Natural killer cell (primary cell): ENCODE measurements at places on chromosomes 13 and 19. TPM values are rescaled to one million over a fixed set of nuclear protein-coding genes. Genes with fewer than 3 reads are reported as not detected.

The CCDC169 gene
- total RNA-seq, result not detected

DNA sequence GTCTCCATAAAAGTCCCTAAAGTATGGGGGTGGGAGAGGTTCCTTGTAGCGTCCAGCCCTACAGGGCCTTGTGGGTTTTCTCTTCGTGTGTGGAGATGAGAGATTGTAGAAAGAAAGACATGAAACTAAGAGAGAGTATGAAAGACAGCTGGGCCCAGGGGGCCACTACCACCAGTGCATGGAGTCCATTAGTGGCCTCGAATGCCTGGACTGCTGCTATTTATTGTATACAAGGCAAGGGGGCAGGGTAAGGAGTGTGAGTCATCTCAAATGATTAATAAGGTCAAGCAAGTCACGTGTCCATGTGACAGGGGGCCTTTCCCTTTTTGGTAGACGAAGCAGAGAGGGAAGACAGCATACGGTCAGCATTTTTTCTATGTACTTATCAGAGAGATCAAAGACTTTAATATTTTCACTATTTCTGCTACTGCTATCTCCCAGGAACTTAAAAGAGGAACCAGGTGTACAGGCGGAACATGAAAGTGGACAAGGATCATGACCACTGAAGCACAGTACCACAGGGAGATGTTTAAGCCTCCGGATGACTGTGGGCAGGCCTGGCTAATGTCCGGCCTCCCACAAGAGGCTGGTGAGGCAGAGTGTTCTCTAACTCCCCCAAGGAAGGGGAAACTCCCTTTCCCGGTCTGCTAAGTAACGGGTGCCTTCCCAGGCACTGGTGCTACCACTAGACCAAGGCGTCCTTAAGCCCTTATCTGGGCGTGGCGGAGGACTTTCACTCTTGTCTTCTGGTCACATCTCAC lies 25.5 kb downstream of the FGF21 start:
- no peak overlapping the region for H3K27ac ChIP-seq
- no peaks in the 10 kb centered on the region for H3K36me3 ChIP-seq
- H3K4me1 ChIP-seq, result peaks cover 8% of the 10 kb centered on the region
- DNase-seq, result no peak
- no peaks in the 10 kb centered on the region for H3K27me3 ChIP-seq
- no peak overlapping the region for H3K4me3 ChIP-seq

- H3K36me3 ChIP-seq, result no peaks in the 10 kb centered on the region
- H3K4me3 ChIP-seq, result no peak overlapping the region
- no peaks in the 10 kb centered on the region for H3K4me1 ChIP-seq
These were observed 61.9 kb downstream of the THSD1 start for GRCh38 chr13:52344108-52344507.

DNA sequence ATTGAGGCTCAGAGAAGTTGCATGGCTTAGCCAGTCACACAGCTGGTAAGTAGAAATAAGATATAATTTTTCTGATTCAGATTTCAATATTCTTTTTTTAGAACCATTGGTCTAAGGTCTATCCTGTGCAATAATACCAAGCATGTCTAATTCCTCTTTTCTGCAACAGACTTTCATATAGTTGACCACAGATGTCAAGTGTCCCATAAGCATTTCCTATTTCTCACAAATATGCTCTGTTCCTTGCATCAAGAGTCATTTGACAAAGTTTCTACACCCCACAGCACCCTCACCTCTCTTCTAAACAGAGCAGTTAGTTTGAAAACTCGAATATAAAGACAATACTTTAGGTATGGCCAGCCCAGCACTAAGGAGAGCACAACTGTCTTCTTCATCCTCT lies 26.8 kb upstream of the SACS start:
- H3K4me3 ChIP-seq, result no peak overlapping the region
- H3K27me3 ChIP-seq, result no peaks in the 10 kb centered on the region
- no peaks in the 10 kb centered on the region for H3K36me3 ChIP-seq
- peaks cover 3% of the 10 kb centered on the region for H3K4me1 ChIP-seq

The ARHGEF1 gene
- total RNA-seq, result 1,409 TPM

The KLK12 gene
- not detected for total RNA-seq

- no peak overlapping the region for H3K4me3 ChIP-seq
- H3K4me1 ChIP-seq, result no peaks in the 10 kb centered on the region
- DNase-seq, result no peak
- H3K27ac ChIP-seq, result no peak overlapping the region
- no peaks in the 10 kb centered on the region for H3K36me3 ChIP-seq
These were observed 154.9 kb downstream of the PCDH9 start for GRCh38 chr13:67075239-67075638.

The PRKD2 gene
- total RNA-seq, result 203 TPM

GRCh38 chr13:34847766-34848165 lies 94.3 kb upstream of the NBEA start:
- H3K27ac ChIP-seq, result no peak overlapping the region
- H3K4me1 ChIP-seq, result no peaks in the 10 kb centered on the region
- H3K4me3 ChIP-seq, result no peak overlapping the region
- no peaks in the 10 kb centered on the region for H3K36me3 ChIP-seq

DNA sequence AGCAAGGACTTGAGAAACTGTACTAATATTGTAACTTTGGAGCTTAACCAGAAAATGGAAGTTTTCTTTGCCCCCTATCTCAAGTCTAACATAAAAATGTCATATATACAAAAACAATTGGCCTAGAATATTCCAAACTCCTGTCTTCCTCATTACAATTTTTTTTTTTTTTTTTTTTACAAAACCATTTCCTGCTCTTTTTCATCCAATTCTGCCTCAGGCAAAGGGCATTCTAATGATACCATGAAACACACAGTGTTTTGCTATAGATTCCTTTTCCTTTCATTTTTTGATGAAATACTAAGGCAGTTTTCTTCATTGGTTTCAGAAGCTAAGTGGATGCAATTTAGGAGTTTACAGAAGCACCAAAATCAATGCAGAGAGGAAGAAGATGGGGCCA lies 119.7 kb downstream of the LHFPL6 start:
- no peaks in the 10 kb centered on the region for H3K36me3 ChIP-seq
- DNase-seq, result no peak
- H3K27ac ChIP-seq, result no peak overlapping the region
- H3K4me1 ChIP-seq, result no peaks in the 10 kb centered on the region
- no peaks in the 10 kb centered on the region for H3K27me3 ChIP-seq

The CRB3 gene
- total RNA-seq, result 0.59 TPM

GRCh38 chr19:29171525-29171924 lies 41.4 kb downstream of the UQCRFS1 start:
- H3K27ac ChIP-seq, result no peak overlapping the region
- H3K27me3 ChIP-seq, result no peaks in the 10 kb centered on the region
- no peaks in the 10 kb centered on the region for H3K4me1 ChIP-seq
- no peaks in the 10 kb centered on the region for H3K36me3 ChIP-seq

- H3K36me3 ChIP-seq, result no peaks in the 10 kb centered on the region
- peak overlapping the region; percentile 31 for H3K27ac ChIP-seq
- no peaks in the 10 kb centered on the region for H3K27me3 ChIP-seq
- no peak for DNase-seq
- peaks cover 75% of the 10 kb centered on the region for H3K4me1 ChIP-seq
- H3K4me3 ChIP-seq, result no peak overlapping the region
These were observed 31.1 kb downstream of the DNM2 start for GRCh38 chr19:10748927-10749434.

The KLK14 gene
- 1.1 TPM for total RNA-seq

The ZNF8 gene
- total RNA-seq, result 8.7 TPM

GRCh38 chr19:49890349-49891311 lies 6.1 kb downstream of the IL4I1 start:
- H3K36me3 ChIP-seq, result no peaks in the 10 kb centered on the region
- no peak overlapping the region for H3K27ac ChIP-seq
- peak; percentile 84 for DNase-seq
- H3K4me1 ChIP-seq, result peaks cover 24% of the 10 kb centered on the region

- no peak for DNase-seq
- peaks cover 27% of the 10 kb centered on the region for H3K4me1 ChIP-seq
- peak overlapping the region; percentile 97 for H3K27ac ChIP-seq
- no peaks in the 10 kb centered on the region for H3K36me3 ChIP-seq
- H3K27me3 ChIP-seq, result no peaks in the 10 kb centered on the region
These were observed 2.3 kb downstream of the DHRS12 start for GRCh38 chr13:51801631-51802099.

GRCh38 chr13:39281539-39282150 lies 243.4 kb downstream of the NHLRC3 start:
- no peaks in the 10 kb centered on the region for H3K27me3 ChIP-seq
- H3K4me3 ChIP-seq, result no peak overlapping the region
- H3K27ac ChIP-seq, result no peak overlapping the region
- DNase-seq, result no peak

The OVOL3 gene
- not detected for total RNA-seq

The SIGLEC8 gene
- not detected for total RNA-seq

DNA sequence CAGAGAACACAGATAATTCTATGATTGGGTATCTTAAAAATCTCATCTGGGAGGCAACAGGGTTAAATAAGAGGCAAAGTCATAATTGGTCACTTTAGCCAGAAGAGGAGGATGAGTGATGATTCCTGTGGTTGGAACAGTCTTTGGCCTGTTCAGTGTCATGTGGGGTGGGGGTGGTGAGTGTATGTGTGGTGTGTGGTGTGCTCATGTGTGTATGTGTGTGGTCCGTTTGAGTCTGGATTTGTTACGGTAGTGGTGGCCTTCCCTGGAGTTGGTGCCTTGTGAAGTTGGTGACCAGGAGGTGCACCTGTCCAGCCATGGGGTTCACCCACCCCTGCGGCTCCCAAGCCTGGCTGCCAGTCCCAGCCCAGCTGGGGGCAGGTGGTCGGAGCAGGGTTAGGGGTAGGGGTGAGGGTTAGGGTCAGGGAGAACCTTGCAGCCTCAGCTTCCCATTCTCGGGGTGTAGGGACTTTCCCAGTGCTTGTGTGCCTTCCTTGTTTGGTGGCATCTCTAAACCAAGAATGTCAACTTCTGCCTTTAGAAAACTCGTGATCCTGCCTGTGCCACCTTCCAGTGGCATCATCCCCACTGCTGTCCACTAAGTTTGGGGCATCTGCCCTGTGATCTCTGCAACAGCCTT lies 97.5 kb downstream of the RAB20 start:
- H3K4me3 ChIP-seq, result no peak overlapping the region
- H3K27me3 ChIP-seq, result no peaks in the 10 kb centered on the region
- peaks cover 2% of the 10 kb centered on the region for H3K4me1 ChIP-seq
- DNase-seq, result no peak
- H3K36me3 ChIP-seq, result no peaks in the 10 kb centered on the region
